ENCODE measurements at places on chromosomes 13 and 19.

DNA sequence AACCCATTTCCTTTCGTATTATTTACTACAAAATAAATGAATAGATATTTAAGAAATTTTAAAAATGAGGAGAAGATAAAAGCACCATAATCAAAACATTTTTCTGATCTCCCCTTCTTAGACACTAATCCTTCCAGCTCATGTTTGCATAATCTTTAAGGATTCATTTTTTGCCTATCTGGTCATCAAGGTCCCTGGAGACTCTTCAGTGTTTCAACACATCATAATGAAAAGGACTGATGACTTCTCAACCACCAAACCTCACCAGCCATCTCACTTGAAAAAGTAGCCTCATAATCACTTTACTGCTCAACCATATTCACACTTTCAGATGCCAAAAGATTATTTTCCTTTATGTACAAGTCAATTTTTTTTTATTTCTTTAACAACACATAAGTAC lies 80.1 kb downstream of the DCLK1 start:
- DNase-seq = no peak

DNA sequence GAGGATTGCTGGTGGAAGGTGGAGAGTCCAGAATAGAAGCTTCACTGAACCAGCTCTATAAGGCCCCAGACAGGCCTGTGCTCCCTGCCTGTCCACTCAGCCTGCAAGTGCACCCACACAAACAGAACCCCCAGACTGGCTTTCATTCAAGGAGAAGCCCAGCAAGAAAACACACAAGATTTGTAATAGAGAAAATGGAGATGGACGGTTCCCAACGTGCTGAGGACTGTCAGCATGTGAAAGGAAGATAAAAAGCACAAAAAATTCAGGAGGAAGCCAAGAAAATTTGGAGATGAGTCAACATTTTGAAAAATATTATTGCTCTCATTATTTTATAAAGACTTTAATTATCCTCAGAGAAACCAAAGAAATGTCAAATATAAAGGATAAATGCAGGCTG lies 218.2 kb upstream of the SLC10A2 start:
- no peak for DNase-seq

GRCh38 chr13:109785892-109786450 lies 412 bp downstream of the IRS2 start:
- no peak for DNase-seq

GRCh38 chr19:46306501-46306900 lies 9.7 kb downstream of the HIF3A start:
- no peak for DNase-seq

All from sigmoid colon (tissue), 7 donors.